ENCODE measurements at places on chromosomes 6 and 20.

DNA sequence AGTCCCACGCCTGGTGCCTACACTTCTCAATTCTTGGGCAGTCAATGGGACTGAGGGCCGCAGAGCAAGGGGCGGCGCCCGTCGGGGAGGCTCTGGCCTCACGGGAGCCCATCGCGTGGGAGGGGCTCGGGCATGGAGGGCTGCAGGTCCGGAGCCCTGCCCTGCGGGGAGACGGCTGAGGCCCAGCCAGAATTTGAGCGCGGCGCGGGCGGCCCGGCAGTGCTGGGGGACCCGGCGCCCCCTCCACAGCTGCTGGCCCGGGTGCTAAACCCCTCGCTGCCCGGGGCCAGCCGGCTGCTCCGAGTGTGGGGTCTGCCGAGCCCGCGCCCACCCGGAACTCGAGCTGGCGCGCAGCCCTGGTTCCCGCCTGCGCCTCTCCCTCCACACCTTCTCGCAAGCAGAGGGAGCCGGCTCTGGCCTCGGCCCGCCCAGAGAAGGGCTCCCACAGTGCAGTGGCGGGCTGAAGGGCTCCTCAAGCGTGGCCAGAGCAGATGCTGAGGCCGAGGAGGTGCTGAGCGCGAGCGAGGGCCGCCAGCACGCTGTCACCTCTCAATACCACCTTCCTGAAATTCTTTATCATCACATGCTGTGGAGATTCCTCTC, 58.5 kb downstream of the BAK1 start:
- DNase-seq: no peak

GRCh38 chr6:98832284-98833056, 1.9 kb upstream of the POU3F2 start:
- peak; percentile 10 for DNase-seq

GRCh38 chr6:165117121-165117520, 192.3 kb downstream of the C6orf118 start:
- no peak for DNase-seq

DNA sequence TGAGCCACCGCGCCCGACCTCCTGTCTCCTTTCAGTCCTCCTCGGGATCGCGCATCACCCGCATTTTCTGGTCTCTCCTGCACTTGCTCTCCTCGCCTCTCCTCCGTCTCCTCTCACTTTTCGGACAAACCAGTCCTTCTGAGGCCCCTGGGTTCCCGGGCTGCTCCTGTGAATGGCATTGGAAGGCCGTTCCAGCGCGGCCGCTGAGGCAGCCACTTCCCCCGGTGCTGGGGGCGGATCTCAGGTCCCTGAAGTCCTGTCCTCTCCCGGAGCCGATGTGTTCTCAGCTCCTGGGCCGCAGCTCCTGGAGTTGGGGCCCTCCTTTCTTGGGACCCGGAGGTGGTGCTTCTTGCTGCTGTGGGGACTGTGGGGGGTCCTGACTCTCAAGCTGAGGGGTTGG, 803 bp downstream of the MICB start:
- no peak for DNase-seq

DNA sequence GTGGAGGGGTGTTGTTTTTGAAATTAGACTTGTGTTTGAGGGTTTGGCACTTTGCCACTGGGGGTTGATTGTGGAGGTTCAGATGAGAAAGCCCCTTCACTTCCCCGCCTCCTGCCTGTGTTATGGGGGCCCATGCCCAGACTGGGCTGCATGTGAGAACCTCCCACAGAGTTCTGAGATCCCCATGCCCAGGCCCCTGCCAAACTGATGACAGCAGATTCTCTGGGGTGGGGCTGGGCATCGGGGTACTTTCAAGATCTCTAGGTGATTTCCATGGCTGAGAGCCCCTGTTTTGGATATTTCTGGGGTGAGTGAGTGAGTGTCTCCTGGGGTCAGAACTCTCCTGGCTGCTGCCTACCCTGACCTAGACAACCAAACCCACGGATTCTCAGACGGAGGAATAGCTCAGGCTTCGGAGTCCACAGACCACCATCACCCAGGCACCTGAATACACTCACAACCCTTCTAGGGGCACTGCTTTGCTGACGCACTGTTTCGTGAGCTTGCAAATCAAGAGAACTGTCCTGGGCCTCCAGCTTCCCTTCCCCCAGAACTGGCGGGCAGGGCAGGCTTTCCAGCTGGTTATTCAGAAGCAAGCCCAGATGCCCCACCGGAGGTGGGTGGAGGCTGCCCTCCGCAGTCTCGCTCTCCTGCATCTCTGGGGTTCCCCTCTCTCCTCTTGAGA, 6.3 kb downstream of the BCAS1 start:
- no peak for DNase-seq

Measured in AG04449 (cell line).